Activated CD8-positive, alpha-beta memory T cell treated with anti-CD3 and anti-CD28 coated beads, Interleukin-2, amount 50 U/mL, for 4 hours (primary cell): ENCODE measurements at places on chromosomes 4 and X.

DNA sequence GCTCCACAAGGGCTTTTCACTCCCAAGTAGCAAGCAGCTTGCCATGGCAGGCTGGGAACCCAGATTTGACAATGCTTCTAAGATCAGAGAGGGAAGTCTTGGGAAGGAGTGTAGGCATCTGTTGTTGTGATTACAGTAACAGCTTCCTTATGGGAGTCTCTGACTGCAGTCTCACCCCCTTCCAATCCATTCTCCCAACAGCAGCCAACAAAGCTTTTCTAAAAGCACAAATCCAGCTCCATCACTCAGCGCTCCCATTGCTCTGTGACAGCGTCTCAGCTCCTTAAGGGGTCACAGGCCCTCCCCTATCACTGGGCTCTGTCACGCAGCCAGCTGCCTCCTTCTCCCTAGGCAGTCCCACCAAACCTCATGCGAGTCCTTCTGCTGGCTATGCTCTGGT lies 7.1 kb downstream of the IGFBP7 start:
- DNase-seq = no peak

GRCh38 chrX:112068430-112068829 lies 14.1 kb downstream of the TRPC5 start:
- DNase-seq = no peak

DNA sequence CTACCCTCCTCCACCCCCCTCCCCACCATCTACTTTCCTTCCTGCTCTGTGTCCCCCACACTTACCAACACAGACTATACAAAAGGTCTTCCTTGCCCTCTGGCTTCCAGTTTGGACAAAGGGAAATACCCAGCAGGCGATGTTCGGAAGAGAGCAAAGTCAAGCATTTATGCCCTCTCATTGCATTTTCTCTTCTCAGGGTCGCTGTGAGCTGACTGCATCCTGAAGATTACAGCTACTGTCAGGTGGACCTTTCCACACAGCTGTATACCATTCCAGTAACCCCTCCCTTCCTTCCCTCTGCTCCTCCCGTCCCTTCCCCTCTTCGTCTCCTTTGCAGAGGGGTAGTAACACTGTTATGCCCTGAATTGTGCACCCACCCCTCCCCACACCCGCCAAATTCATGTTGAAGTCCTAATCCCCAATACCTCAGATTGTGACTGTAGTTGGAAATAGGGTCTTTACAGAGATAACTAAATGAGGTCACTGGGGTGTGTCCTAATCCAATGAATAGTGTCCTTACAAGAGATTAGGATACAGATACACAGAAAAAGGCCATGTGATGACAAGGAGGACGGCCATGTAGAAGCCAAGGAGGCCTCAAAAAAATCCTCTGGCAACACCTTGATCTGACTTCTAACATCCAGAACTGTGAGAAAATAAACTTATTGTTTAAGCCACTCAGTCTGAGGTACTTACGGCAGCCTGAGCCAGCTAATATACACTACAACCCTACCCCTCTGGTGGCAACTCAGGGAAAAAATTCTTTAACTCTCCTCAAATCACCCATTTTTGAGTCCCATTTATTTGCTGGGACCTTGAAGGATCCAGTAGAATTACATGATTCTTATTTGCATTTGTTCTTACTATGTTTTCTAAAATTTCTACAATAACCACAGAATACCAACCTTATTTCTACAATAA lies 11.7 kb downstream of the MORF4L2 start:
- DNase-seq = no peak

DNA sequence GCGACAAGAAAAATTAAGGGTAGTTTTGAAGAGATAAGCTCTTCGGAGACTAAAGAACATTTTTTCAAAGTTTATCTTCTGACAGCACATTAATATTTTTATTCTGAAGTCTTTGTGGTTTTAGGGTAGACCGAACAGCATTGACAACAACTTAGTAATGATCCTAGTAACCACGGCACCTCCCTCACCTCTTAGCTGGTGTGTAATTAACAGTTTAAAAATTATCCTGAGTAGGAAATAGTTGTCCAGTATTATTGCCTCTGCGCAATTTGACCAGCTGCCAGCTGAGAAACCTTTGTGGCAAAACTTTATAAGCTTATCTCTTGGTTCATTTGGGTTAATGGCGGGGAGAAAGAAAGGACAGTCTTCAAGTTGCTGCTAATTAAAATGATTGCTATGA lies 213.6 kb downstream of the CBLL2 start:
- DNase-seq = no peak

DNA sequence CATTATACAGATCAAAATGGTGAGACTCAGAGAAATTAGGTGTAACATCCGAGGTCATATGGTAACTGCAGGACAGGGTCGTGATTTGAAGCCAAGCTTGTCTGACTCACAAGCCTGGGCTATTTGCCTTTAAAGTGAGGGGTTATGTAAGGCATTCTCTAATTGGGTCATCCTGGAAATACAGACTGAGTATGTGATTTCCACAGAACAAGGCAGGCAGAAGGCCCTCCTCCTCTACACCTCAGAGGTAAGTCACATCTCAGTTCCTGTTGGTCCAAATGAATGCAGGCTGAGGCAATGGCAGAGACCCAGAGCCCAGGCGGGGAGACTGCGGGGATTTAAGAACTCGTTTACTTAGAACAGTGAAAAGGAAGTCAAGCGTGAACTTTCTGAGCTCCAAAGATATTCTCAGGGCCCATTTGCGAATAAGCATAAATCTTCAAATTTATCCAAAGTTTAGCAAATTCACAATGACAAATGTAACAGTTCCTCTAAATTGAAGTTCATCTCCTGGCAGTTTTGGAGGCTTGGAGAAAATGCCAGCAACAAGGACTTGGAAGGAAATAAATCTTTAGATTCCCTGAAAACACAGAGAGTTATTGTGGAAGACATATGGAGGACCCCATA lies 153.3 kb downstream of the LDB2 start:
- no peak for DNase-seq

DNA sequence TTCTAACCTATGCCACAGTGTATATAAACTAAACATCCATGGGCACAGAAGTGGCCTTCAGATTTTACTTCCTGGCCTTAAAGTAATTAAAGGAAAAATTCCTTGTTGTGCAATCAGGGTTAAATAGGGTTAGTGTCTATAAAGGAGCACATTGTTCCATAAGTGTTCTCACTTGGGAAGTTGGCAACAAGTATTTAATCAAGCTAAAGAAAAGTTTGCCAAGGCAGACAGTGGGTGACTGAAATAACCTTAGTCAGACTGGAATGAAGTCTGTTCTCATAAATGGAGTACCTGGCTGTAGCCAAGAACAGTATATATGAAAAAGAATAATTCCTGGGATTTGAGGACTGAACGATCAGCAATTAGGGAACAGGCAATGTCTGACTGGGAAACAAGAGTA lies 213.6 kb downstream of the HTR2C start:
- no peak for DNase-seq
